Tongue (tissue), 3 donors: ENCODE measurements at places on chromosomes 3 and 15. TPM values are rescaled to one million over a fixed set of nuclear protein-coding genes. Genes with fewer than 3 reads are reported as not detected.

The TUSC7 gene
- not detected for total RNA-seq

The PAK6 gene
- total RNA-seq = 2.5 TPM

The C3orf85 gene
- not detected for total RNA-seq

The ATP13A3 gene
- 125 TPM for total RNA-seq

The ZNF860 gene
- 1.9 TPM for total RNA-seq

The ADGRG7 gene
- total RNA-seq = not detected

The UROC1 gene
- not detected for total RNA-seq

The FRMD4B gene
- 44.4 TPM for total RNA-seq

The TRH gene
- 0.62 TPM for total RNA-seq

The PLCH1 gene
- 3.1 TPM for total RNA-seq

The KLF15 gene
- total RNA-seq = 12.1 TPM

The AMOTL2 gene
- 77.2 TPM for total RNA-seq

The SYNPR gene
- total RNA-seq = not detected

The LRRIQ4 gene
- total RNA-seq = not detected
